Heart left ventricle (tissue), 16 donors: ENCODE measurements at places on chromosomes 1 and 21.

- no peak for DNase-seq
Observed at GRCh38 chr1:229841230-229841629, 215.2 kb downstream of the URB2 start.

DNA sequence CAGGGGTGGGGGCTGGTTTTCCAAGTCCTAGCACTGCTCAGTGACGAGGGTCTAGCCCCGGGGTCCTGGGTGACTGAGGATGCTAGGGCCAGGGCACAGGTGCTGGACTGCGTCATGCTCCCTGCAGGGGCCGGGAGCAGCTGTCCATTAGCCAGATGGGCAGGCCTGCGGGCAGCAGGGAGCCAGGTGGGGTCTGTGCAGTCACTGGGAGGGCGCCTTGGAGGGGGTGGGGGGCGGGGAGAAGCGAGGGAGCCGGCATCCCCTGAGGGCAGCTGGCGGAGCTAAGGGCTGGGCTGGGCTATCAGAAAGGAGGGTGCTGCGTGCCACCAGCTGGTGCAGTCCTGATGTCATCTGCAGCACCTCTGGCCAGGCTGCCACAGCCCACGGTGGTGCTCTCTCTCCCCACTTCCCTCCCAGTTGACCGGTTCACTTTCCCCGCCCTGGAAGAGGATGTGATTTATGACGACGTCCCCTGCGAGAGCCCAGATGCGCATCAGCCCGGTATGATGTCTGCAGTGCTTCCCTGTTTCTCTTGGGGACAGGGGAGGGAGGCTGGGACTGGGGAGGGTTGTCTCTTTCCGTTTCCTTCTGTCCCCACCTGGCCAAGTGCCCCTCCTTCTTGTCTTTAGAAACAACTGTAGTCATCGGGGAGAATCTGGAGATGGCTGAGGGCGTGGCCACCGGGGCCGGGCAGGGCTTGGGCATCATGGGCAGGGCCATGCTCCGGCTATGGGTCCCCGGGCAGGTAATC, 63.8 kb downstream of the ARHGEF10L start:
- no peak for DNase-seq

GRCh38 chr1:28507646-28508434, 2.0 kb downstream of the RCC1 start:
- DNase-seq, result no peak

DNA sequence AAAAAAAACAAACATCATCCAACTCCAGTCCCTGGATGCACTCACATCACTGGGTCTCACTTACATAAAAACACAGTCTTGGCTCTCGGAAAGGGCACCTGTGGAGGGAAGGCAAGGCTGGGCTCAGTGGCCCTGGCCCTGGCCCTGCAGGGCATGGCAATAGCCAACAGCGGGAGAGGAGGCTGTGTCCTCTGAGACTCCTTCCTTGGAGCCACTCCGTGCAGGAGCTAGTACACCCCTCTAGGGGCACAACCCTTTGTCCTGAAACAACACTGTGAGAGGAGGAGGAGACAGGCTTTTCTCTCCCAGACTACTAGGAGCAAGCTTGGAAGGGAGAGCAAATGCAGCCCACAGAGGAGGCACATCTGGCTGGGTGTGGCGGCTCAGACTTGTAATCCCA, 28.0 kb downstream of the URB1 start:
- no peak for DNase-seq

DNA sequence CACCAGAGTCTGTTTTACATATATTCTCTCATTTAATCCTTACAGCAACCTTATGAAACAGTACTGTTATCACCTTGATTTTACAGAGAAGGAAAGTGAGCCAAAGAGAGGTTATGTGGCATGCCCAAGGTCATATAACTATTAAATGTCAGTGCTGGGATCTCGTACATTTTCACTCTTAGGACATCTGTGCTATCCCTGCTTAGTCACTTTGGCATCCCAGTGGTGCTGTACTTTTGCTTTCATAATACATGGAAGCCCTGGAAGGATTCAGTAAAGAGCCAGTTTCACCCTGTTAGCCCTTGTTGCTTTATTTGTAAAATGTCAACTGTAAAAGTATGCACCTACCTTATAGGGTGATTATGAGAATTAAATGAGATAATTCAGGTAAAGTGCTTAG, 104.4 kb downstream of the NFIA start:
- no peak for DNase-seq

DNA sequence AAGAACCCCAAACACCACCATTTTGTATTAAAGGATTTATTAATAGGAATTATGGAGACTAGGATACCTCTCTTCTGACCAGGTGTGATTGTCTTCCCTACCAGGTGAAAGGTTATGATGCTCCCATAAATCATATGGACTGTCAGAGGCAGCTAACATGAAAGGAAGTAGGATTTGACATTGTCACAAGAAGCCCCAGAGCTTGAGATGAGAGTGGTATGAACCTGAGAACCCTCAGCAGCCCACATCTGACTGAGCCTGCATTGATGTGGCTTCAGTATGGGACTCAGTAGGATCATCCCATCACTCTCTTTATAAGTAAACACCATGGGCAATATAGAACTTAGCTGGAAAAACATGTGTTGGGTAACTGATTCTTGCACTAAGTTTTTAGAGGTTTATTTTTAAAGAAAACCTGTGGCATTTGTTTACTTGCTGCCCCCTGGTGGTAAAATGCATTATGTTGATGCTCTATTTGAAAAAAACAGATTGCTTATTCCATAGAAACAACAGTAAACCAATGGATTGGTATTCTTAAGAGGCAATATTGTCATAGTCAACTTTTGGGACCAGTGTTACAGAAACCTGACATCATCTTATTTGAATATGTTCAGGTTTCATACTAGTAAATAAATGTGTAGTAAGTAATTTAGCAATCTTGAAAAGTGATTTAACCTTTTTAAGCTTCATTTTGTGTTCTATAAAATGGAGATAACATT, 16.6 kb upstream of the CACYBP start:
- no peak for DNase-seq

DNA sequence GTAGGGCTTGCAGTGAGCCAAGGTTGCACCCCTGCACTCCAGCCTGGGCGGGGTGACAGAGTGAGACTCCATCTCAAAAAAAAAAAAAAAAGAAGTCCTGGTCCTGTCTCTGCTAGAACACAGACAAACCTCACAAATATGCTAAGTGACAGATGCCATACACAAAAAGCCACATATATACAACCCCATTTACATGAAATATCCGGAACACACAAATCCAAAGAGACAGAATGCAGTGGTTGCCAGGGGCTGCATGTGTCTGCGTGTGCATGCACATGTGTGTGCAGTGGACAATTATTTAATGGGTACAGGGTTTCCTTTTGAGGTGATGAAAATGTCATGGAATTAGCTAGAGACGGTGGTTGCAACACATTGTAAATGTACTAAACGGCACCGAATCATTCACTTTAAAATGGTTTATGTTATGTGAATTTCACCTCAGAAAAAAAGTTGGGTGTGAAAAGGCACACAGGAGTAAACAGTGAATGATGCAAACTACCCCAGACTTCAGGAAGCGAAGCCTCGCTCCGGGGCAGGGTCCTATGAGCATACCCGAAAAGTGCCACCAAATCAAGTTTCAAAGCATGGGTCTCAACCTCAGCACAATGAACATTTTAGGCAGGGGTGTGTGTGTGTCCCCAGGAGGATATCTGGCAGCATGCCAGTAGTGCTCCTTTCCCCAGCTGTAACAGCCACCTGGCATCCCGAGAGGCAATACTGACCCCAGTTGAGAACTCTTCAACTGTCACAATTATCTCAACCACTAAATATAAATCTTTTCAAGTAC, 48.3 kb downstream of the GNB1 start:
- no peak for DNase-seq

GRCh38 chr1:161791904-161792655, 26.0 kb downstream of the ATF6 start:
- DNase-seq, result no peak

- no peak for DNase-seq
Observed at GRCh38 chr1:207318072-207318619, 3.3 kb upstream of the CD55 start.

- no peak for DNase-seq
Observed at GRCh38 chr1:46523496-46524353, 27.7 kb downstream of the KNCN start.

- no peak for DNase-seq
Observed at GRCh38 chr1:206609229-206609991, 2.9 kb downstream of the EIF2D start.

DNA sequence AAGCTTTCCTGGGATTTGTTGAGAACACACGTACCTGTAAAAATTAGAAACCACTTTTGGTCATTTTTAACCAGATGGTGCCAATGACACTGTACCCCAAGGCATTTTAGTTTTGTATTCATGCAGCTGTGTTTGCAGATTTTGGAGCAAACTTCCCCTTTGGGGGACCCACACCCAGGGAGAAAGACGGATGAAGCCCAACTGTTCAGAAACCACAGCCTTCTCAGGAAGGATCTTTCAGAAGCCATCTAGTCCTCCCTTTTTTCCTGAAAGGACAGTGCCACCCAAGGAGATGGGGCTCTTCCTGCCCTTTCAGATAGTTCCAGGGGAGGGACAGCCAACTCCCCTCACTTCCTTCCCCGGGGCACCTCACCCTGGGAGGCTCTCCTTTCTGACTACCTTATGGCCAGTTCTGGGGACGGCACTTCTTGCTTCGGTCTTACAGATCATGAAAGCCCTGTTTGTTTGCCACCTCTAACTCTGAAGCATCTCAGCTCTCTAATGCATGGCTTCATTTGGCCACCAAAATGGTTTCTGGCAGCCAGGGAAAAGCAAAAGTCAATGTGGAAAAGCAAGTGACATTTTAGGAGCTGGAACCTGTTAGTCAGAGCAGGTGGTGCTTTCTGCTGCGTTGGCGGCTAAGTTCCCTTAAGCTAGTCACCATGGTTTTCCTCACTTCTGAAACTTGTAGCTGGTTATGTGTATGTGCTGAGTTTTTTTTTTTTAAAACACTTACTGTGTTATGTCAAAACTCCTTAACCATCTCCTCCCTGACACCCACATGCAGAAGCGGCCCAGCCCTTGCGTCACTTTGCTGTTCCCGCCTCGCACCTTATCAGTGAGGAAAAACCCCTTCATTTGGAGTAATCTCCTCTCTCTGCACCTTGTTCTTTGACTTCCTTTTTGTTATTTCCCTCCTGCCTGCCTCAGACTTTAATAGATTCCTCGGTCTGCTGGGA, 10.1 kb downstream of the TMCC2 start:
- DNase-seq, result no peak

DNA sequence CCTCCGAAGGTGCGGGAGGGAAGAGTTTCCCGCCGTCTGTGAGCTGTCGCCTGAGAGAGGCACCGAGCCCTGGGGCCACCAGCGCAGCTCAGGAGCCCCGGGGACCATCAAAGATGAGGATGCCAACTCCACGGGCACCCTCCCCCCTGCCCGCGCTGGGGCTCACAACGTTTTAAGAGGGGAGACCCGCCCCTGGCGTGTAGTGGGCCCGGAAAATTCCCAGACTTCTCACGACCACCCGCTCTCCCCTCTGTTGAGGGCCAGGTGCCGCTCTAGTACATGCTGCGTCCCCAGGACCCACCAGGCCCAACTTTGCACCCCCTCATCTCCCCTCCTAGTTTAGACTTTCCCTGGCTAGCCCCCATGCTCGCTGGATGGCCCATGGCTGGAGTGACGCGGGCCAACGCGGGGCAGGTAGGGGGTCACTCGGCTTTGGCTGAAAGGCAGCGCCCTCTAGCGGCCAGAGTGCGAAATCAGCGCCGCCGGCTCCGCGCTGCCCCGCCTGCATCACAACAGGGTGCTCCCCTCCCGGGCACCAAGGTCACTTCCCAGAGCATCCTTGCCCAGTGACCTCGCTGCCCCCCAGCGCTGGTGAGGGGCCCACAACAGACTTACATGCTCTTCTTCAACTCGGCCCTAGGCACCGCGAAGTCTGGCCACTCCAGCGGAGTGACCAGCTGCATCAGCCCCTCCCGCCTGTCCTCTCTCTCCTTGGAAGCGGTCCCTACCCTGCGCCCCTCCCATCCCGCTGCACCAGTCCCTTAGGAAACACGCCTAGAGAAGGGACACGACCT, 1.8 kb downstream of the CD160 start:
- peak; percentile 73 for DNase-seq

DNA sequence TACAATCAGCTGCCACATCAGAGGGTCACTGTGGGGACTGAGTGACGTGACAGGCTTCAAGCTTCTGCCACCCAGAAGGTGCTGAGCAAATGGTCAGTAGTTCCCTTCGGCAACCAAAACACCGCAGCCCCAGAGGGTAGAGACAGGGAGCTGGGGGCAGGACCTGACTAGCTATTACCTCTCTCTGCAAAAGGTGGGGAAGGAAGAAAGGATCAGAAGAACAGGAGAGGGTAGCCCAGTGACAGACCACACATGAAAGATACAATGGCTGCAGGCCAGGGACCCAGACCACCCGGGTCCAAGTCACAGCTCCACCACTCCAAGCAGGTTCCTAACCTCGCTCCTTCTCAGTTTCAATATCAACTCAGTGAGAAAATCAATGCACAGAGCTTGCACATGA, 377.1 kb downstream of the NPHP4 start:
- DNase-seq, result no peak

- DNase-seq, result no peak
Observed at GRCh38 chr1:75034376-75034775, 99.8 kb upstream of the LHX8 start.

- DNase-seq, result no peak
Observed at GRCh38 chr1:160018347-160018746, 13.4 kb downstream of the PIGM start.

DNA sequence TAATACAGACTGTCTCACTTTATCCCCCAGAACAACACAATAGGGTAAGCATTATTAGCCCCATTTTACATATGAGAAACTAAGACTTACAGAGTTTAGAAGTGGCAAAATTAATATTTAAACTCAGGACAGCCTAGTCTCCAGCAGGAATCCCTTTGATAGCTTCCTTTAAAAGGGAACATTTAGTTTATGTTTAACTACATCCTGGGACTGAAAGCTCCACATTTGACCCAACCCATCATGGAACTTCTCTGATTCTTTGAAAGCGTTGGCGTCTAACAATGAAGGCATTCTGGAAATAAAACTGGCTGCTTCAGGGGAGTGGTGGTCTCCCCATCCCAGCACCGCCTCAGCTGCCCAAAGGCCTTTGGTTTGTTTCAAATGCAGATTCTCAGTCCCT, 250.6 kb upstream of the NFIA start:
- no peak for DNase-seq

GRCh38 chr1:221669441-221669840, 72.4 kb downstream of the DUSP10 start:
- no peak for DNase-seq

DNA sequence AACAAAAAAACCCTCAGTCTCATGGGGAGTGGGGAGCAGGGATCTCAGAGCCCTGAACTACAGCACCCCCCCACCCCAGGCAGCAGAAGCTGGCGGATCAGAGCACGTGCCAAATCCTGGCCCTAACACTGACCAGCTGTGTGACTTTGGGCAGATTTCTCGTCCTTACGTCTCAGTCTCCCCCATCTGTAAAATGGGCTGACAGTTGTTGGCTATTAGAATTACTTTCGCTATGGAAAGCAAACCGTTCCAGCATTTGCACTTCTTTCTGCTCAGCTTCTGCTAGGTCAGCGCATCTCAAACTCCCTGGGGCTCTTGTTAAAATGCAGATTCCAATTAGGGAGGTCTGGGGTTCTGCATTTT, 15.5 kb downstream of the TNFRSF8 start:
- no peak for DNase-seq

DNA sequence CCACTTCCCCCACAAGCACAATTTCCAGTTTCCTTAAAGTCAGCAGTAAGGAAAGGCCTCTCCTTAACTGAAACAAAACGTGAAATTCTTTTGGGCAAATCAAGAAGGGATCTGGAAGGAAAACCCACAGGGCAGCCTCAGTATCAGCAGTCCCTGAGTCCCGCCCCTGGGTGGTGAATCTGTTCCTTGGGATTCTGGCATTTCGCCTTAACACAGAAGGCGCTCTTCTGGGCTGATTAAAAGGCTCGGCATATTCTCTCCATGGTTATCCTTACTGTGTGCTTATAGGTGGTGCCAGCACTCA, 12.2 kb upstream of the RAB4A start:
- DNase-seq, result no peak

GRCh38 chr1:217622042-217622441, 8.8 kb downstream of the GPATCH2 start:
- DNase-seq, result no peak
